Lower leg skin (tissue), 4 donors: ENCODE measurements at places on chromosomes 5 and 9.
A peak's percentile ranks its signal among the peaks of the same experiment; 100 is the strongest.

DNA sequence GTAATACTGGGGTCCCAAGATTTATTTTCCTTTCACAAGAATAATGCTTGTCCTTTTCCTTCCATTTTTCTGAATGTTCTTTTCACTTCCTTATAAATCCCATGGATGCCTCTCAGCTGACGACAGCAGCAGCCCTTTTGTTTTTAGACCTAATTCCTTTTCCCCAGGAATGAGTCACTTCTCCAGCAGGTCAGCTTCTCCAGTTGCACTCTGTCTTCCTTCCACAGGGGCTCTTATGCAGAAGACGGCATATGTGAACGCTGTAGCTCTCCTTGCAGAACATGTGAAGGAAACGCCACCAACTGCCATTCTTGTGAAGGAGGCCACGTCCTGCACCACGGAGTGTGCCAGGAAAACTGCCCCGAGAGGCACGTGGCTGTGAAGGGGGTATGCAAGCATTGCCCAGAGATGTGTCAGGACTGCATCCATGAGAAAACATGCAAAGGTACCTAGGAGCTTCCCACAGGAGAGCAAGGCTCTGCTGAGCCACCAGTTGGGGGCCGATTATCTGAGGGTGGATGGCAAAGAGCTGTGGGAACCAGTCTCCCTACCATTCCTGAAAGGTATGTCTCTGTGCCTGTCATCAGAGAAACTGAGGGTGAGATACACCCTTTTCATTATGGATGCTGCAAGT lies 72.9 kb downstream of the RFK start:
- DNase-seq = peak; percentile 90

DNA sequence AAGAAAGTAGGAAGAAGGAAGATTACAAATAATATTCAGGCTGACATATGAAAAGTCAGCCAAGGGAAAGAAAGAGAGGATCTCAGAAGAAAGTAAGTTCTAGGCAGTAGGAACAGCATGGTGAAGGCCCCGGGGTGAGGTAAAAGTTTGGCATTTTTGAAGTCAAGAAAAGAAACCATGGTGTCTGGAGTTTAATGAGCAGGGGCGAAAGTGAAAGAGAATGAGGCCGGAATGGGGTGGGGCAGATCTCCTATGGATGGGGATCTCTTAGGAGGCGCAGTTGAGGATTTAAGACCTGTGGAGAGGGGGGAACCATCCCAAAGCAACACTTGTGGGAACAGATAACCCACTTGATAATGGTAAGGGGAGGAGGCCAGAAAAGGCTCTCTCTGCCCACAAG lies 42.3 kb upstream of the SMAD5 start:
- DNase-seq = no peak

GRCh38 chr9:12777121-12778022 lies 2.6 kb downstream of the LURAP1L start:
- DNase-seq = no peak

GRCh38 chr9:116084497-116084896 lies 69.1 kb upstream of the PAPPA start:
- no peak for DNase-seq

DNA sequence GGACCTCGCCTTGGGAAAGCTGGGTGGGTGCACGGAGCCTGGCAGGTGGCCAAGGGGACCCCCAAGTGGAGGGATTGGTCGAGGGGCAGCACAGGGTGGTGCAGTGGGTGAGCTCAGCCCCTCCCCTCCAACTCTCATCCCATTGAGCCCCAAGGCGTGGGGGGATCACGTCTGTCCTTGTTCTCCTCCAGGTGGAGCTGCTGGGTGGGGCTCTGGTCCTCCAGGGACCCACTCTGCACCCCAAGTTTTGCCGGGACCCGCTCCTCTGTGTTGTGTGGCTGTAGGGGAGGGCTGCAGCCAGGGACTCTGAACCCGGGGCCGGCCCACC lies 3.6 kb upstream of the FUT7 start:
- DNase-seq = no peak

DNA sequence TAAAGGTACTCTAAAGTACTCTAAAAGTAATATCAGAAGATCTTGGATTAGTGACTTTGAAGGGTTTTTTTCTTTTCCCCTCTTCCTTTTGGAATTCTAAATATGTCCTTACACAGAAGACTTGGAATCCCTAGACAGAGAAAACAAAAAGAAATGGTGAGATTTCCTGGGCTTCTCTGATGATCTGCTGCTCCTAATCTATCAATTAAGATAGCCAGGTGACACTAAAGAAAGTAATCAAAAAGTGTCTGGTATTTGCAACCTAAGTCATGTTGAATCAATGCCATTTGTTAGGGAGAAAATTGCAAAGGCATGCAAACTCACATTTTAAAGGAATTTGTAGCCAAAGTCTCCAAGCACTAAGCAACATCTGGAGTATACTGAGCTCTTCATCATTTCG lies 29.5 kb upstream of the MYO10 start:
- DNase-seq = no peak
